ENCODE measurements at places on chromosomes 5 and 9.

GRCh38 chr5:126332326-126332725, 90.9 kb upstream of the GRAMD2B start:
- DNase-seq, result no peak

GRCh38 chr9:110115341-110115820, 92.6 kb downstream of the C9orf152 start:
- no peak for DNase-seq

DNA sequence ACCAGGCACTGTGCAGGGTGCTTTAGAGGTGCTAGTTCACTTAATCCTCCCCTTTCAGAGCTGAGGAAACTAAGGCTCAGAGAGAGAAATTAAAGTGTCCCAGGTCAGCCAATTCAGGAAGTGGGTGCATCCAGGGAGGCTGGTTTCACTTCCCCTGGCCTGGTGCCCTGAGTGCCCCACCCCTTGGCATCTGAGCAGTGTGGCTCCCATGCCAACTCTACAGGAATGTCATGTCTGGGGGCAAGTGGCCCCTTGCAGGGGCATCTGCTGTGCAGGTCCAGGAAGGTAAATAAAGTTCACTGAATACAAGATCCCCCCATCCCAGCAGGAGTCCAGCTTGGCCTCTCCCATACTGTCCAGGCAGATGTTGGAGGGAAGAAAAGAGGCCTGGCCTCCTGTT, 4.4 kb upstream of the N4BP3 start:
- DNase-seq, result no peak

DNA sequence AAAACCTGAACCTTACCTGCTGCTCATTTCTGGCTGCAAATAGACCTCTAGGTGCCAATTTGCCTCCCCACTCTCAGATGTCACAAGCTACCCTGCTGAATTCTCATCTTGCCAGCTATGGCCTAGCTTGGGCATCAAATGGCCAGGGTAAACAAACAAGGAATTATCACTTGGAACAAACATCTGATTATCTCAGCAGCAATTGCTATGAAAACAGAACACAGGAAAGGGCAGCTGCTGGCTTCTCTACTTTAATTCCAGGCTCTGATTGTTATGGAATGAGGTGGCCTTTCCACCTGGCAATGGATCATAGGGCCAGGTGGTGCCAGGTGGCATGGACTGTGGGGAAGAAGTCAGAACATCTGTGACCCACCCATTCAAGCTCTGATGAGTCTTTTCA, 505.1 kb downstream of the TLR4 start:
- no peak for DNase-seq

- DNase-seq, result no peak
These were observed 68.5 kb downstream of the FOXD1 start for GRCh38 chr5:73380041-73380440.

DNA sequence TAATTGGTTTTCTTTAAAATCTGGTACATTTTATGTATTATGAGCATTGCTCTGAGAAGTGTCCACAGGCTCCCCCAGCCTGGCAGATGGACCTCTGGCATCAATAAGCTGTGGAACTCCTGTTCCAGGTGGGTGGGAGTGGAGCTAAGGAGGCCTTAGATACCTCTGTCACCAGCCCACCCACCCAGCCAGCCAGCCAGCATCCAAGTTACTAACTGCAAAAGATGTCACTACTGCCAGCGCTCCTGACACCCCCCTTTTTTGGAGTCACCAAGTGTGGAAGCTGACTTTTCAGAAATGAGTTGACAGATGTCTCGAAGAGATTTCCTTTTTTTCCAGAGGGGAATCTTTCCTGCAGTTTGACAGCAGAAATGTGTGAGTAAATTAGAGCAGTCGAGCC, 111.2 kb downstream of the GALNT10 start:
- no peak for DNase-seq

- no peak for DNase-seq
These were observed 273.2 kb downstream of the GADD45G start for GRCh38 chr9:89878003-89878411.

DNA sequence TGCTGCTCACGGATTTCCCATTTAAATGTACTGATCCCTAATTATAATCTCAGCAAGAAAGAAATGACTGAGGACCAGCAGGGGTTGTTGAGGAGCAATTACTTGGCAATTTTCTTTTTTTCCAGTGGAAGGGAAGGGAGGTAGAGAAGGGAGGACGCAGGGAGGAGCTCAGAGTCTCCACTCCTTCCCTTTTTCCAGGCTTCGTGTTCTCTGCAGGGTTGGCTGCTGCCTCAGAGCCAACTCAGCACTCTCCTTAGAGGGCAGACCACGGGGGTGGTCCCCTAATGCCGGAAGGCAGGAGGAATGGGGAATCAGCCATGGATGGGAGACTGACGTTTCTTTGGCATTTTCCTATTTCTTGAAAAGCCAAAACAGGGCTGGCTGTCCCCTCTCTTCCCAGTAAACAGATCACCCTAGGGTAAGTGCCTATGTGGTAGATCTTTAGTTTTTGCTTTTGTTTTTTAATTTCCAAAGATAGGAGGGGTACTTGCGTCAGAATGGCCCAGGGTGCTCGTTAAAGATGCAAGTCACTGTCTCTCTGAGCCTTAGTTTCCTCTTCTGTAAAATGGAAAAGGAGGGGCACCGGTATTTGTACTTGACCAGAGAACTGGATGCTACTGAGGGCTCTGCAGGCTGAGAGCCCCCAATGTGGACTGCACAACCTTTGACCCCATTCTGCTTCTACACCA, 39.6 kb upstream of the LCP2 start:
- no peak for DNase-seq

- no peak for DNase-seq
These were observed 108.1 kb downstream of the SNCAIP start for GRCh38 chr5:122420091-122420490.

DNA sequence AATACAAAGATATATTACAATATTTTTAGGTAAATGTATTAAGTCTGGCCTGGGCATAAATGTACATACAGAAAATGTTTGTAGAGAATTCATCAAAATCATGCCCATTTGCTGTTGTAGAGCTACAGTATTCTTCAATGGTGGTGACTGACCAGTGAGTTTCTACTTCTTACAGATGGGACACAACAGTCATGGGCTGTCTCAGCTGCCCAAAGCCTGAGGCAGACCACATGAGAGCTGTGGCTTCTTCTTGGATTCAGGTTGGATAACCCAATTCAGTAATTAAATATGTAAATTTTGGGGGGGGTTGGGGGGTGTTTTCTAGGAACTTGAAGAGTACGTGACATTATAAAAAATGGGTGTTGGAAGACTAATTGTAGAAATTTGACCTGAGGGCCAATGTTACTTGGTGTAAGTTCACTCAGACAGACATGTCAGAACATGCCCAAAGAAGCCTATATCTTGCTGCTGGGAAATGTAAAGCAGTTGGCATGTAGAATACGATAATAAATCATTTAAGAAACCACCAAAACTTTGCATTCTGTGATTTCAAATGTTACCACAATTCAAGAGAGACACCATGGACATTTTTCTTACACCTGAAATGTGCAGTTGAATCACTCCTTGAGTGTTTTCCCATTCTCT, 17.9 kb downstream of the STARD4 start:
- DNase-seq, result no peak

- DNase-seq, result no peak
These were observed 87.5 kb upstream of the SSBP2 start for GRCh38 chr5:81838307-81838906.

GRCh38 chr5:33692980-33693379, 198.8 kb downstream of the ADAMTS12 start:
- no peak for DNase-seq

GRCh38 chr5:97525780-97526179, 342.7 kb upstream of the RIOK2 start:
- no peak for DNase-seq

DNA sequence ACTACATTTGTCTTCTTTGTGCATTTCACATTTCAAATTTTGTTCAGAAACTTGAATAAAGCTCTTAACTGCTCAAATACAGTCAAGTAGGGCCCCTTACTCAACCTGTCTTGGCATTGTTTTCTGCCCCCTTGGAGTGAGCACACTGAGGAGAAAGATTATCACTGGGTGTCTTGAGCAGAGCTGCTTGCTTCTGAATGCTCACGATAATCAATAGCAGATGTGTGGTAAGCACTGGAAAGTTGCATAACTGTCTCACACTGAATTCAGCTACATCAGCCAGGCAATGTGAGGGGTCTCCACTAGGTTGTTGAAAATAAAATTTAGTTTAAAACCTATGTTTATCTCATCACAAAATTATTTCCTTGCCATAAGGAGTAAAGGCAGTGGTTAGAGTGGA, 7.8 kb upstream of the TNFAIP8 start:
- DNase-seq, result no peak

DNA sequence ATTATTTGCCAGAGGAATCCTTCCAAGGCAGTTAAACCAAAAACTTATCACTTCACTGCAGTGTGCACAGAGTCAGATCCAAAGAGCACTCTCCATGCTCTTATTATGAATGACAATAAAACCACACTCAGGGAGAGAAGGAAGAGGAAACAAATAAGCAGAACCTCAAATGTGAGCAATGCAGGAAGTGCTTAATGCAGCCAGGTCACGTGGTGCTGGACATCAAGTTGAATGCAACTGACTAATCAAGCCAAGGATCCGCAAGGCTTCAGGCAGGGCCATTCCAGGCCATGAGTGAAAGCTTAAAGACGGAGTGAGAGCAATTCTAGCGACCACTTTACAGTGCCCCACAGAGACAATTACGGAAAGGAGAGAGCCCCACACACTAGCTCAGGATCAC, 230.4 kb upstream of the PUM3 start:
- no peak for DNase-seq

DNA sequence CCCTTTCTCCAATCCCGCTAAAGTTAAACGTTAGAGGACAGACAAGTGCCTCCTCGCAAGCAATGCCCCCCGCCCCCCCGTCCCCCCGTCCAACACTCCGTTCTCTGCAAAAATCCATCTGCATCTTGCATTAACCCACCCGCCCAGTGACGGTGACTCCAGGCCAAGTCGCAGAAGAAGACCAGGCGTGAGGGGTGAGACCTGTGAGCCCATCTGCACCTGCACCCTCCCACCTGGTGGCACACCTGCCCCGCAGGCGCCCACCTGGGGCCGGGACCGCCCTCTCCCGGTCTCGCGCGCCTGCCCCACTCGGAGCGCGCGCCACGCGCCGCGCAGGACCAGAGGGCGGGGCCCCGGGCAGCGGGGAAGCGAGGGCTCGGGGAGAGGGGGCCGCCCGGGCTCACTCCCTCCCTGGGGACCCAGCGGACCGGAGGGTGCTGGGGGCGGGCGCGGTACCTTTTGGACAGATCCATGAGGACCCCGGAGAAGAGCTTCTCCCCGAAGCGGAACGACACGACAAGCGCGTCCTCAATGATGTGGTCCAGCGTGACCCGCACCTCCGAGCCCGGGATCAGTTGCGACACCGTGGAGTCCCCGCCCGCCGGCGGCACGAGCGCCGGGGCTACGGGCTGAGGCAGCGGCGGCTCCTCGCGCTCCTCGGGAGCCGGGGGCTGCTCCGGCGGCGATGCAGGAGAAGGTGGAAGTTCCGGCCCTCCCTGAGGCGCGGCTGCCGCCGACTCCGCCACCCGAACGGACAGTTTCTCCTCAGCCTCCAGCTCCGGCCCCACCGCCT, 705 bp downstream of the PWWP2A start:
- DNase-seq, result peak; percentile 39

GRCh38 chr9:27491154-27491553, 32.9 kb upstream of the IFNK start:
- DNase-seq, result no peak
